Lung (tissue), 17 donors: ENCODE measurements at places on chromosomes 4 and X. TPM values are rescaled to one million over a fixed set of nuclear protein-coding genes. Genes with fewer than 3 reads are reported as not detected.

NLGN4X gene
- polyA plus RNA-seq = 0.31 TPM

BOD1L1 gene
- polyA plus RNA-seq = 17.8 TPM

ESX1 gene
- polyA plus RNA-seq = not detected

KCTD8 gene
- 0.14 TPM for polyA plus RNA-seq

DMP1 gene
- not detected for polyA plus RNA-seq

HAND2 gene
- polyA plus RNA-seq = 0.28 TPM

FAM114A1 gene
- polyA plus RNA-seq = 9.5 TPM

DCAF4L1 gene
- 0.30 TPM for polyA plus RNA-seq

CASP3 gene
- polyA plus RNA-seq = 9.3 TPM

FAM47E gene
- 4.4 TPM for polyA plus RNA-seq
